ENCODE measurements at places on chromosomes 2 and 18. TPM values are rescaled to one million over a fixed set of nuclear protein-coding genes. Genes with fewer than 3 reads are reported as not detected.

DNA sequence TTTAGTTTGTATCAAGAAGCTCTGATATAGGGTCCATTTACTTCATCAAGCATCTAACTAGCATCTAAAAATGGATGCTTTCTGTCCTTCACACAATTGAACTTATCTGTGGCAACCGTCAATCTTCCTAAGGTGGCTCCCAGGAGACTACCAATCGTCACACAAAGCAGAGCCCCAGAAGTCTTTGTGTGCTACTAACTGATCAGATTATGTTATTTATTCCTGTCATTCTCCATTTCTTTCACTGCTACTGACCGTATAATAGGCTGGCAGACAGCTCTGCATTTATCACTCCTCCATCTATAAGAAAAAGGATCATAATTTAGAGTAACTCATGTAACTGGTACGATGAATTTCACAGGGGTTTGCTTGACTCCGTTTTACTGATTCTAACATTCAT, 585.0 kb upstream of the NXPH2 start:
- no peaks in the 10 kb centered on the region for H3K4me1 ChIP-seq
- H3K36me3 ChIP-seq: no peaks in the 10 kb centered on the region
- no peaks in the 10 kb centered on the region for H3K27me3 ChIP-seq
- no peak overlapping the region for H3K4me3 ChIP-seq
- no peak overlapping the region for H3K27ac ChIP-seq

- no peak overlapping the region for H3K27ac ChIP-seq
- H3K4me3 ChIP-seq: no peak overlapping the region
- no peaks in the 10 kb centered on the region for H3K27me3 ChIP-seq
- H3K36me3 ChIP-seq: no peaks in the 10 kb centered on the region
These were observed 45.0 kb downstream of the EMILIN2 start for GRCh38 chr18:2891526-2892431.

GRCh38 chr2:174219321-174219720, 29.0 kb downstream of the OLA1 start:
- no peak overlapping the region for H3K4me3 ChIP-seq
- peaks cover 4% of the 10 kb centered on the region for H3K36me3 ChIP-seq
- no peak overlapping the region for H3K27ac ChIP-seq
- DNase-seq: no peak
- no peaks in the 10 kb centered on the region for H3K27me3 ChIP-seq
- H3K4me1 ChIP-seq: no peaks in the 10 kb centered on the region

DNA sequence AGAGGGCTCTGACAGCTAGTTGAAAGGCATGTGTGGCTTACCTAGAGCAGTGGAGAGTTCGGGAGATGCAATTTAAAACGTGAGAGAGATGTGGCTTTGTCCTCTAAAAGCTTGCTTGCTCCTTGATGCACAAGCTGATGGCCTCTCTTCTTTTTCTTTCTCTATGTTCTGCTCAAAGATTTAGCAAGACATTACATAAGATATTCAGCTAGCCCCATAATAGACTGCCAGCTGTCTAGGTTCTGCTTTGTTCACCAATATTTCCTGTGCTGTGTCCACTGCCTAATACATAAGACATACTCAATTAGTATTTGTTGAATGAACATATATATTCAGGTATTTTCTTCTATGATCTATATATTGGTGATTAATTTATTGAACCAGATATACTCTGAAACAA, 31.1 kb downstream of the SPATS2L start:
- no peak overlapping the region for H3K27ac ChIP-seq
- H3K4me1 ChIP-seq: no peaks in the 10 kb centered on the region
- no peak for DNase-seq

DNA sequence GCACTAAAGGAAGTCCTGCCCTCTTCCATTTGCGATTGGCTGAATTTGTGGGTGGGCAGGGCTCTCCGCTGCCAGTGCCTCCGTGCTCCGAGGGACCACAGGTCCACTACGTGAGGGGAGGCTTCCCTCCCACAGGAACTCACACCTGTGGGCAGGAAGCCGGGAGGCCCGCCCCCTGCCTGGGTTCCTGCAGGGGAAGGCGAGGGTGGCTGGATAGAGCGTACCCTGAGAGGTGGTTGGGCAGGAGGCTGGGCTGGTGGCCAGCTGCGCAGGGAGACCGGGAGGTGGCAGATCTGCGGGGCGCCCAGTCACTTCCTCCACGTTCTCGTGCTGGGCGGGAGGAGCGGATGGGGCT, 47.0 kb upstream of the PTH2R start:
- peaks cover 35% of the 10 kb centered on the region for H3K36me3 ChIP-seq
- H3K4me1 ChIP-seq: no peaks in the 10 kb centered on the region
- H3K4me3 ChIP-seq: no peak overlapping the region
- no peak overlapping the region for H3K27ac ChIP-seq

DNA sequence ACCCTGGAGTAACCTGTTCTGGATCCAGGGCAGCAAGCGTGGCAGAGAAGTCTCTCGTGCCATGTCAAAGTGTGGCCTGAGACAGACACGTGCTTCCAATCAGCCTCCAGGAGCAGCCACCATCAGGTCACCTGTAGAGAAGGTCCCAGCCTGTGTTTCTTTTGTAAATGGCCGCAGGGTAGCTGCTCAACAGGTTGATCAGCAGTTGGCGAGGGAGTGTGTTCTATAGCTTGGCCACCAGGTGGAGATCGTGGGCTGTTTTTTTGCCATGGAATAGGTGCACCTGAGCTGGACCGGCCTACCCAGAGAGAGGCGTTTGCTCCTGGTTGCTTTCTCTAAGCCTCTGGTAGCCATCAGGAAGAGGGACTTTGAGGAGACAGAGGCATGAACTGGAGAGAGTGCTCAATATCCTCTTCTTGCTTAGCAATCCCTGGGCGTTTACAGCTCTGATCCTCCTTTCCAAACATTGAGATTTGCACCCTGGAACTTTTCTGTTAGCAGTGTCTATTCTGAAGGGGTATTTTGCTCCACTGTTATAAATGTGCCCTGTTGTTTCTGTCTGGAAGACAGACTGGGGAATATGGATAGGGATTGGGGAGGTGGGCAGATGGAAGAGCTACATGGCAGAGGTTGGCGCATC, 34.2 kb upstream of the EN1 start:
- H3K27me3 ChIP-seq: peaks cover 10% of the 10 kb centered on the region
- no peaks in the 10 kb centered on the region for H3K36me3 ChIP-seq
- H3K4me1 ChIP-seq: peaks cover 5% of the 10 kb centered on the region
- no peak overlapping the region for H3K4me3 ChIP-seq
- peak; percentile 69 for DNase-seq

GRCh38 chr18:11981543-11982366, 448 bp downstream of the IMPA2 start:
- DNase-seq: peak; percentile 61
- no peak overlapping the region for H3K27ac ChIP-seq
- H3K27me3 ChIP-seq: no peaks in the 10 kb centered on the region

Gene FAM228A
- total RNA-seq: 0.27 TPM

Gene TSPYL6
- total RNA-seq: not detected

Gene DYTN
- total RNA-seq: not detected

Gene IL36A
- not detected for total RNA-seq

DNA sequence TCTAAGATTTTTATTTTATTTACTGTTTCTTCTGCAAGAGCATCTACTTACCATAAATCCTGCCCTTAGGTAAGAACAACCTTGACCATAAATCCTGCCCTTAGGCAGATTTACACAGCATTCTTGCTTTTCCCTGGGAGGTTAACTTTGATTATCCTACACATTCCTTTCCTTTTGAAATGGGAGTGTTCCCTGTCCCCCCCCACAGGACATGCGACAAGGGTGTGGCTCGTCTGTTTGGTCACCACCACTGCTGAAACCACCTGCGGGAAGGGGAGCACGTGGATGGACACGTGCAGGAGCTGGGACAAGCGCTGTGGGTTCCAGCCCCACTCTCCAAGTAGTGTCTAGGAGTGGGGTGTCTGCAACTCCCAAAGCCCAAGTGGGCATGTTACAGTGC, 239.3 kb upstream of the SP5 start:
- H3K27ac ChIP-seq: no peak overlapping the region
- no peak overlapping the region for H3K4me3 ChIP-seq
- no peaks in the 10 kb centered on the region for H3K27me3 ChIP-seq
- H3K36me3 ChIP-seq: no peaks in the 10 kb centered on the region

DNA sequence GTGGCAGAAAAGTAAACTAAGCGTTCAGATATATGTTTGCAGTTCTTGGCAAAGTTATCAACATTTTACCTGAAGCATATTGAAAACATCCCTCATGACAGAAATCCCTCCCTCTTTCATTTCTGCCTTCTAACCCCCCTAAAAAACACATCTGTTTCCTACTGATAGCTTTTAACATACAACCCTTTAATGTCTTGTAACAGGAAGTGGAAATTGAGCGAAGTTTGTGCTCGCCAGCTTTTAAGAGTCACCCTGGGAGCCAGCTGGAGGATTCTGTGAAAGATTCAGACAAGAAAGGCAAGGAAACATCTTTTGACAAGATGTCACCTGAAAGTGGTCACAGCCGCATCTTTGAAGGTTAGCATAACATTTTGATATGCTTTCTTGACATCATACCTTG, 247.4 kb downstream of the XIRP2 start:
- H3K27ac ChIP-seq: no peak overlapping the region
- no peaks in the 10 kb centered on the region for H3K36me3 ChIP-seq
- H3K4me3 ChIP-seq: no peak overlapping the region
- DNase-seq: no peak

GRCh38 chr2:108079736-108080135, 93.4 kb downstream of the SLC5A7 start:
- H3K27me3 ChIP-seq: no peaks in the 10 kb centered on the region
- H3K27ac ChIP-seq: no peak overlapping the region
- no peaks in the 10 kb centered on the region for H3K4me1 ChIP-seq
- DNase-seq: no peak

Gene C2orf80
- not detected for total RNA-seq

Gene PTPRN
- total RNA-seq: not detected

- H3K4me3 ChIP-seq: no peak overlapping the region
- peaks cover 6% of the 10 kb centered on the region for H3K4me1 ChIP-seq
- H3K36me3 ChIP-seq: no peaks in the 10 kb centered on the region
- H3K27ac ChIP-seq: no peak overlapping the region
- DNase-seq: no peak
- H3K27me3 ChIP-seq: no peaks in the 10 kb centered on the region
These were observed 216.3 kb upstream of the ID2 start for GRCh38 chr2:8465560-8465959.

DNA sequence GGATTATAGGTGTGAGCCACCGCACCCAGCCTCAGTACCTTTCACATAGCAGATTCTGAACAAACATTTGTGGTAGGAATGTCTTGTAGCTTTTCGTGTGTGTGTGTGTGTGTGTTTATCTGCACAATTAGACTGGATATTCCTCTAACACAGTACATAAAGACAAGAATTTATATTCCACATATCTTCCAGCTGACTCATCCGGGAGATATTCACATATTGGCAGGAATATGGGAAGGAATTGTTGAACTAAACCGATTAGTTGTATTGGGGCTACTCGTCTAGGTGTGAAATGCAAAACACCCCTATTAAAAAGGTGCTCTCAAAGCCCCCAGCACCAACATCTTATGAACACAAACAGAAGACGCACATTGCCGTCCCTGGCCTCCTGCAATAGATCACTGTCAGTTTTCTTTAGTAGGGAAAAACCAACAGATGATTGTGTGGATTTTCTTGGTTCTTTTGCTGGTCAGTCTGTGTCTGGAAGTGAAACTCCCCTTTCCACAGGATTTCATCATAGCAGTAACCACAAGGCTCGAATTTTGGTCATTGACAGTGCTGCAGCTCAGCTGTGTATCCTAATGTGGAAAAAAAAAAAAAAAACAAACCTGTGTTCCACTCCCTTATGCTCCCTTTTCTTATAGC, 208.5 kb upstream of the ACVR2A start:
- H3K27me3 ChIP-seq: no peaks in the 10 kb centered on the region
- H3K36me3 ChIP-seq: no peaks in the 10 kb centered on the region
- H3K27ac ChIP-seq: no peak overlapping the region
- no peak overlapping the region for H3K4me3 ChIP-seq

DNA sequence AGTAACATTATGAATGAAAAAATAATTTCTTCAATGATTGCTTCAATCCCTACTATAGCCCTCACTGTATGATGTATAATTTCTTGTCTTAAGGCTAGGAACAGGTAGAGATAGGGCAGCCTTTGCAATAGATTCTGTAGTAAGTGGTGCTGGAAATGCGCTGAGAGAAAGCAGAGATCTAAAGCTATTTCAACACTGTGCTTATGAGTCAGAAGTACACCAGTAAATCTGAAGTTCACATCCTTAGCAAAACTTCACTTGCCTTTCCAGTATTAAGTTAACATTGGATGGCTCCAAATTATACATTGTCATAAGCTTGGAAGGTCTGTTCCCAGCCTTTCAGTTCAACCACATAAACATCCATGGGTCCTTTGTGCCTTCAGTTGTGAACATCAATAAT, 178.2 kb upstream of the EPHA4 start:
- DNase-seq: no peak
- H3K27me3 ChIP-seq: no peaks in the 10 kb centered on the region
- no peaks in the 10 kb centered on the region for H3K4me1 ChIP-seq
- no peak overlapping the region for H3K4me3 ChIP-seq

Gene ACADL
- not detected for total RNA-seq

Gene TMEM247
- not detected for total RNA-seq

DNA sequence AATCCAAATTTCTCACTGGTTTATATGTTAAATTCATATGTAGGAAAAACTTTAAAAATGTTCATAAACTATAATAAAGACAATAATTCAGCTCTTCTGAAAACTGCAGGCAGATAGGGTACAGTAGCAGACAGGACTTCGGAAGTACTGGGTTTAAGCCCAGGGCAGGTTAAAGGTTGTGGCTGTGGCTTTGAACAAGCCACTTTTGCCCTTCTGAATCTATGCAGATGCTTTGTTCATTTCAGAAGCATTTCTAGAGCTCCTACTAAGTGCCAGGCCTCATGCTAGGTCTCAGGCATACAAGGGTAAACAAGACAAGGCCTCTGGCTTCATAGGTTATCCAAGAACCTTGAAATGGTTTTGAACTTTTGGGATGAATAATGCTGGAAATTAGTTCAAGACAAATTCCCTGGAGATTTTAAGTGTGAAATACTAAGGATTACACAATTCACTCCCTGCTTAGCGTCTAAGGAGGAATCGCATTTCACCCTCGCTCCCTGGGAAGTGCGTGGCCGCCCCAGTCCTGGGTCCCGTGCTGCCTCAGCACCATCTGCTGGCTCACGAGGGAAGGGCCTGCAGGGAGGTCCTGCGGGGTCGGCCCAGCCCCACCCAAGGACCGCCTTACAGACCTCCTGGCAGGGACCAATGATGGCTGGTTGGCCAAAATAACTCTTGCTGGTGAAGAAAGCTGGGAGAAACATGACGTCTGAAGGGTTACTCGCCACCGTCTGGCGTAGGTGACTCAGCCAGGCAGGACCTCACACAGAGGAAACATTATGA, 67.7 kb upstream of the L3MBTL4 start:
- no peaks in the 10 kb centered on the region for H3K36me3 ChIP-seq
- peak; percentile 35 for DNase-seq
- no peak overlapping the region for H3K4me3 ChIP-seq
- H3K4me1 ChIP-seq: no peaks in the 10 kb centered on the region
- no peaks in the 10 kb centered on the region for H3K27me3 ChIP-seq

Gene SDC1
- total RNA-seq: not detected

Gene BMP10
- total RNA-seq: not detected

Gene SP110
- total RNA-seq: 280 TPM

DNA sequence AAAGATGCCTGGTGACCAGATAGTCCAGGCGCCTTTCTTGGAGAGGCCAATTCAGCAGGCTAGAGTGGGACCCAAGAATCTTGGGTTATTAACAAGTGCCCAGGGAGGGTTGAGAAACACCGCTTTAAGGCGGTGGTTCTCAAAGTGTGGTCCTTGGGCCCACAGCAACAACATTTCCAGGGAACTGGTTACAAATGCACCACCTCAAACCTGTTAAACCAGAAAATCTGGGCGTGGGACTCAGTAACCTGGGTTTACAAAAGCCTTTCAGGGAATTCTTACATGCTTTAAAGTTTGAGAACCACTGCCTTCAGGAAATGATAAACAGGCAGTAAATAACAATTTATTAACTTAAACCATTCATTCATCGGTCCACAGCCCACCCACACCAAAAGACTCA, 92.5 kb downstream of the SP3 start:
- H3K4me1 ChIP-seq: peaks cover 32% of the 10 kb centered on the region
- H3K36me3 ChIP-seq: no peaks in the 10 kb centered on the region
- H3K27me3 ChIP-seq: no peaks in the 10 kb centered on the region
- no peak overlapping the region for H3K4me3 ChIP-seq
- H3K27ac ChIP-seq: no peak overlapping the region

All from B cell (primary cell).